ENCODE measurements at places on chromosomes 12 and 14. TPM values are rescaled to one million over a fixed set of nuclear protein-coding genes. Genes with fewer than 3 reads are reported as not detected.

Gene NOVA1
- polyA plus RNA-seq: not detected

Gene RPL10L
- not detected for polyA plus RNA-seq

Gene TEAD4
- polyA plus RNA-seq: not detected

Gene KRT77
- not detected for polyA plus RNA-seq

Gene CCDC184
- not detected for polyA plus RNA-seq

Gene KIF21A
- 0.03 TPM for polyA plus RNA-seq

Gene KLHDC1
- polyA plus RNA-seq: 0.28 TPM

Gene ARG2
- polyA plus RNA-seq: 0.46 TPM

Gene BCL2L14
- not detected for polyA plus RNA-seq

Gene E2F7
- polyA plus RNA-seq: not detected

DNA sequence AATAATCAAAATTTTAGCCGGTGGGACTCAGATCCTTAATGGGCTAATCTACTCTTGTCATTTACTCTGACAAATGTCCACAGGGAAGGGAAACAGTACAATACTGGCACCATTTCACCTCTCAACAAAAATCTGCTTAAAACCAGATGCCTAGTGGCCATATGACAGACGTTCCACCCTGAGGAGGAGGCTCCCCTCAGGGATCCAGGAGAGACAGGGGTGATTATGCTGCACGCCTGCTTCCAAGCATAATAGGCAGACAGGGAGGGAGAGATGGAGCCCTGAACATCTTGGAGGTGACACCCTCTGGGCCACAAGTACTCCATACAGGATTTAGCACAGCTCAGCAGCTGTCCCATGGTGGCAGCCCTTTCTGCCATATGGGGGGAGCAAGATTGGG lies 24.8 kb upstream of the AKAP6 start:
- no peak for DNase-seq

DNA sequence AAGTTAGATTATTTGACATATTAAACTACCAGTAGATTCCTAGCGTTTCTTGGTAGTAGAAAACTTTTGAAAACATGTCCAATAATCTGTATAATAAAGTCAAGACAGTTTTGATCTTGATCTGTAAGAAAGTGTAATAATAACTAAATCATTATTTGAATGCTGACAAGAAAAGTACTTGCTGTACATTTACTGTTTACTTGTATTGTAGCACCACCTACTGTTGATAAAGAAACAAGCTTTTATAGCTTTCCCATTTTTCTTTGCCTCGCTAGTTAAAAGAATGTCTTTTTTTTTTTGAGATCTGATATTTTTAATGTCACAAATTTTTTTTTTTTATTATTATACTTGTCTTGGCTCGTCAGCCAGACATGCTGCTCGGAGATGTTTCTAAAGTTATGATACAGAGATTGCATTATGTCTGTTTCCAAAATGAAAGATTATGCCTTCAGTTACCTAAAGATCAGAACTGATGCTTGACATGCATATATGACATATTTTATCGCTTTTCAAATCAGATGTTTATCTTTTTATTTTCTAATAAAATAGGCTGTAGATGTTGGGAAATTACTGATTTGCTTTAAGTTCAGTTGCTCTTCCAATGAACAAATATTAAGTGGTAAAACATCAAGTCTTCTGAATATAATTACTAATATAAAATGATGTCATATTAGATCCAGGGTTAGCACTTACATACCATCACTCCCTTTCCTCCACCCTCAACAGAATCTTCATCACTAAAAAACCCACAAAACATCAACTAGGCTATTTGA lies 140.5 kb downstream of the AKAP6 start:
- no peak for DNase-seq

DNA sequence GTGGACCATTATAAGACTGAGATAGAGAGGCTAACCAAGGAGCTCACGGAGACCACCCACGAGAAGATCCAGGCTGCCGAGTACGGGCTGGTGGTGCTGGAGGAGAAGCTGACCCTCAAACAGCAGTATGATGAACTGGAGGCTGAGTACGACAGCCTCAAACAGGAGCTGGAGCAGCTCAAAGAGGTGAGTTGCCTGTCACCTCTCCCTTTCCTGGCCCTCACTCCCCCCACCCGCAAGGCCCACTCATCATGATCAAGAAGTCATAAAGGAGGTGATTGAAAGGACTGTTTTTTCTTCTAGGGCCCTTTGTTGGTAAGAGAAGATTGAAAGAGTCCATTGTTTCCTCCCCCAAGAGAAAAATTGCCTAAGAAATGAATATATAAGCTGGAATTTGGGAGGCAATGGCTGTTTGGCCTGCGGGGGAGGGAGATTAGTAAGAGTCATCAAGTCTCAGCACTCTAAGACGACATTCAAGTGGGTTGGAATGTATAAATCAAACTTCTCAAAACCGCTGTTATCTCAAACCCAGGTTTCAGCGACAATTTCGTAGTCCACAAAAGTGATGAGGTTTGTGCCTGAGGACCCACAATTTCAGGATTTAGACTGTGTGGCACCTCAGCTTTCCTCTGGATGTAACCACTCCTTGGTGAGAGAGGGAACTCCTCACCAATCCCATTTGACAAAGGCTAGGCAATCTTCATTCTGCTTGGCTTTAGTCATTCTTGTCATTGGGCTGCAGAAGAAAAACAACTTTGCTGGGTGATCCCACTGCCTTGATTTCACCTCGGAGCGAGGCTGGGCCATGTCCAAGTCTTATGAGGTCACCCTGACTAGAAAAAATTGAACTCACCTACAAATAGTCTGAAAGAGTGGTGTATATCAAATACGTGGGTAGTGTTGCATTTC lies 966 bp downstream of the BICD1 start:
- DNase-seq: no peak

DNA sequence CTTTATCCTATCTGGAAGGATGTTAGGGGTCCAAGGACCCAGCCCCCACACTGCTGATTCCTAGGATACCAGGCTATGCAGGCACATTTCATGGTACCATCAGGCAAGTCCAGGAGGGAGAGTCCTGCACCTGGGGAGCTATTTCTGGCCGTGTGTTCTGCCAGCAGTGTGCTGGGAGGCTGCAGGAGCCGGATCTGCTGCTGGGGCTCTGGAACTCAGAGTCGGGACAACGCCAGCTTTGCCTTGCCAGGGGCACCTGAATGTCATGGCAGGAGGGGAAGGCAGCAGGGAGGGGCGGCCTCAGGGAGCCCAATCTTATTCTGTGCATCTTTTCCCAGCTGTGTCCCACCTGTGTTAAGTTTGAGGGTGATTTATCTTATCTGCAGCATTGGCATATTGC lies 17.8 kb downstream of the SRRM4 start:
- DNase-seq: no peak

DNA sequence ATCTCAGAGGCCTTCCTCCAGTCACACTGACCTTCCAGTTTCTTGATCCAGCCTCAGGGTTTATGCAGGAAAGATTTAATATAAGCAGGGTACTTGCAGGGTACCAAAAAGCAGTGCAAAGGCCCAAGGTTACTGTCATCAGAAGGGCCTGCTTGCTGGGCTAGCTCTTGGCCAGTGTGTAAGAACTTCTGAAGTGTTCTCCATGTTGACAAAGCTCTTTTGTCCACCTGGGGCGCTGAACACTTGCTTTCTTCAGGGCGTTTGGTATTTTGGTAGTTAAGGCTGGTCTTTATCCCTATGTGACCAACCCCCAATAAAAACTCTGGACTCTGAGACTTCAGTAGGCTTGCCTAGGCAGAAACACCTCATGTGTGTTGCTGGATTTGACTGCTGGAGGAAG lies 69.7 kb downstream of the ZC3H14 start:
- DNase-seq: no peak

- DNase-seq: no peak
Measured at GRCh38 chr12:40655451-40655850, 36.8 kb upstream of the CNTN1 start.

DNA sequence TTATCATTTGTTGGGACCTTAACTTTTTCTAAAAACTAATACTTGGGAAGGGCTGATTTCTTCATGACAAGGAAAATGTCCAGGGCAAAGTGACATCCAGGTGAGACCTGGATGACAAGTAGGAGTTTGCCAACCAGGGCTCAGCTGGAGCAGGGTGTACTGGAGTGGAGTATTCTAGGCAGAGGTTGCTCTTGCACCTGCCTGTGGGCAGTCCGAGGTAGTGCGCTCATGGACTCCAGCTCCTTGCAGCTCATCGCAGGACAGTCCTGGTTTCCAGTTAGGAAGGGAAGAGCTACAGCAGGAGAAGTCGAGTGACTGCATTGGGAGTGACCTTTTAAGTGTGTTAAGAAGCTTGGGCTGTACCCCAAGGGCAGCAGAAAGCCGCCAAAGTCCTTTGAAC lies 175.9 kb downstream of the PELI2 start:
- no peak for DNase-seq

- no peak for DNase-seq
Measured at GRCh38 chr12:112820796-112821195, 29.2 kb downstream of the RPH3A start.

GRCh38 chr12:132218527-132218875 lies 74.2 kb downstream of the NOC4L start:
- no peak for DNase-seq

- DNase-seq: no peak
Measured at GRCh38 chr14:72755766-72756165, 138.1 kb downstream of the DPF3 start.

DNA sequence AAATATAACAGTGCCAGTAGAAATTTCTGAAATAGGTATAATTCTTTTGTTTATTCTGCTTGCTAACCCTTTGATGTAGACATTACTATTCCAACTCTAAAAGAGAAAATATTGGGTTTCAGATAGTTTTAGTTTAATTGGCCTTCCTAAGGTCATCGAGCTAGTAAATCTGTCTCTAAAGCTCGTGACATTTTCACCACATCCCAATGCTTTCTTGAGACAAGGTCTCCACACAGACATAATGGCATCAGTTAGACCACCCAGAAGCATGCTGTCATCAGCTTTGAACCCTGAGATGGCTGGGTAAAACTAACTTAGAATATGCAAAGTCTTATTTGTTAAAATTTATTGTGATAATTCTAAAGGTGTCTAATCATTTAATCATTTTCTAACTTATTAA lies 52.0 kb downstream of the PIK3C2G start:
- no peak for DNase-seq

All from CD14-positive monocyte (primary cell).